Osteoblast (primary cell): ENCODE measurements at places on chromosomes 5 and 9. TPM values are rescaled to one million over a fixed set of nuclear protein-coding genes. Genes with fewer than 3 reads are reported as not detected.

The MARCOL gene
- not detected in 2 replicates for total RNA-seq

The JAKMIP2 gene
- total RNA-seq, result 1.1 and 1.2 TPM in 2 replicates

The BARHL1 gene
- total RNA-seq, result not detected in 2 replicates

The ANKRD20A1 gene
- not detected in 2 replicates for total RNA-seq

The CIZ1 gene
- 33.7 and 40.1 TPM in 2 replicates for total RNA-seq

The C1QTNF3 gene
- total RNA-seq, result 2.2 and 2.4 TPM in 2 replicates

The UNC13B gene
- total RNA-seq, result 24.8 and 25.3 TPM in 2 replicates

The S1PR3 gene
- 2.7 and 3.3 TPM in 2 replicates for total RNA-seq

The GPRIN1 gene
- total RNA-seq, result 1.8 TPM in 2 replicates

The TNIP1 gene
- total RNA-seq, result 66.3 and 85.8 TPM in 2 replicates

The LCN2 gene
- not detected in 2 replicates for total RNA-seq

The HBEGF gene
- 1.8 and 2.5 TPM in 2 replicates for total RNA-seq

The RNF224 gene
- under 0.01 TPM in 1 of 2 replicates, not detected in the other for total RNA-seq

The ADAMTS16 gene
- total RNA-seq, result 1.4 and 1.5 TPM in 2 replicates

The ZNG1A gene
- 24.6 and 28.0 TPM in 2 replicates for total RNA-seq

The CARD9 gene
- 1.8 and 5.1 TPM in 2 replicates for total RNA-seq

The PCDHB15 gene
- total RNA-seq, result 0.88 and 1.1 TPM in 2 replicates

The MGAT1 gene
- total RNA-seq, result 104 and 113 TPM in 2 replicates

The GRXCR2 gene
- total RNA-seq, result not detected in 2 replicates

The EPB41L4B gene
- 2.1 and 2.2 TPM in 2 replicates for total RNA-seq

The TRAPPC13 gene
- total RNA-seq, result 24.2 and 26.1 TPM in 2 replicates

The ANKRD31 gene
- 0.29 and 0.36 TPM in 2 replicates for total RNA-seq

The AMBP gene
- total RNA-seq, result not detected in 2 replicates

The PCDHB4 gene
- 1.1 and 1.2 TPM in 2 replicates for total RNA-seq

The IL5 gene
- total RNA-seq, result not detected in 2 replicates

The SHOC1 gene
- under 0.01 TPM in 2 replicates for total RNA-seq

The SAP30L gene
- 32.2 and 36.5 TPM in 2 replicates for total RNA-seq

The HK3 gene
- under 0.01 and 1.8 TPM in 2 replicates for total RNA-seq

The OBP2B gene
- not detected in 2 replicates for total RNA-seq

The NEUROG1 gene
- total RNA-seq, result not detected in 2 replicates

The SLC1A1 gene
- total RNA-seq, result 20.0 and 25.7 TPM in 2 replicates

The FBXO10 gene
- 27.7 and 28.6 TPM in 2 replicates for total RNA-seq

The DMRT3 gene
- total RNA-seq, result not detected in 2 replicates

The ZBED3 gene
- 1.1 and 4.7 TPM in 2 replicates for total RNA-seq

The TSSK1B gene
- 0.72 and 0.88 TPM in 2 replicates for total RNA-seq

The NR5A1 gene
- not detected in 2 replicates for total RNA-seq

The LEAP2 gene
- under 0.01 and 0.29 TPM in 2 replicates for total RNA-seq

The PCDHA7 gene
- total RNA-seq, result 0.59 and 0.72 TPM in 2 replicates

The SPATA9 gene
- total RNA-seq, result 0.36 and 1.2 TPM in 2 replicates

The HCN1 gene
- not detected in 2 replicates for total RNA-seq

The BAAT gene
- under 0.01 TPM in 1 of 2 replicates, not detected in the other for total RNA-seq

The SLC36A2 gene
- total RNA-seq, result not detected in 2 replicates

The RNF183 gene
- total RNA-seq, result not detected in 2 replicates

The PPP3R2 gene
- not detected in 2 replicates for total RNA-seq
